ENCODE measurements at places on chromosomes 4 and X.

DNA sequence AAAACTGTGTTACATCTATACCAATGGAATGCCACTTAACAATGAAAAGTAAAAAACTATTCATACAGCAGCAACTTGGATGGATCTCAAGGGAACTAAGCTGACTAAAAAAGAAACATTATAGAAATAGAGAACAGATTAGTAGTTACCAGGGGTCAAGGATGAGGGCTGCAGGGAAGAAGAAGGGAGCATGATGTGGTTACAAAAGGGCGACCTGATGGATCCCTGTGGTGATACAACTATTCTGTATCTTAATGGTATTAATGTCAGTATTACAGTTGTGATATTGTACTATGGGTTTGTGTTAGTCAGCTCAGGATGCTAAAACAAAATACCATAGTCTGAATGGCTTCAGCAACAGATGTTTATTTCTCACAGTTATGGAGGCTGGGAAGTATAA is 190.7 kb downstream of the ZNF674 start:
- no peak for DNase-seq

DNA sequence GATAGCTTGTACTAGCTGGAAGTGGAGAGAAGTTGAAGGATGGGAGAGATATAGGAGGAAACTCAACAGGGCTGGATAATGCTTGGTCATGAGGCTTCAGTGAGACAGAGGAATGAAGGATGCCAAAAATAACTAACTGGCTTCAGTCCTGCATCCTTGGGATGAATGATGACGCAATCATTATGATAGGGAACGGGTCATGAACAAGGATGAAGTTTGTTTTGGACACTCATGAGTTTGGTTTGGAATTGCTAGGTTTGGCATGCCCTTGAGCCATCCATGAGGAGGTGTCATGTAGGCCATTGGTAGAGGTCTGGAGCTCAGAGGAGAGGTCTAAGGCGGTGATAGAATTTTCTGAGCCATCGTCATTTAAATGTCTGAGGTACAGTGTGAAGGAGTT is 160.0 kb upstream of the NHS start:
- DNase-seq: no peak

DNA sequence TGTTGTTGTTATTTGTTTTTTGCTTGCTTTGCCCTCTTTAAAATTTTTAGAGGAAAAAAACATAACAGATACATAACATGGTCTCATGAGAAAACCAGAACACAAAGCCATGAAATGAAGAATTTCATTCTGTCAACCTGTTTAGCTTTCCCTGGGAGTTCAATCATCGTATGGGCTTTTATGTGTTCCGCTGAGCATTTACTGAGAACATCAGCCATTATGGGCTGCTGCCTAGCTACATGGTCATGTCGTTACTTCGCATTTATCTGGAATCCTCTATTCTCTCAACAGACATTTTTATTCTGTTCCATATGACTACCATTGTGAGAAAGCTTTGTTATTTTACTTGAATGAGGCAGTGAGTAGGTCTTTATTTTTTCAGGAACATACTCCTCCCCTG is 51.4 kb downstream of the NDST3 start:
- DNase-seq: no peak

- no peak for DNase-seq
Measured at GRCh38 chr4:123233136-123233768, 163.3 kb upstream of the SPRY1 start.

- no peak for DNase-seq
Measured at GRCh38 chr4:133151341-133151690, 2.2 kb downstream of the PCDH10 start.

- no peak for DNase-seq
Measured at GRCh38 chr4:142120921-142121320, 484.5 kb downstream of the IL15 start.

- no peak for DNase-seq
Measured at GRCh38 chr4:144582975-144583374, 63.0 kb upstream of the HHIP start.

GRCh38 chr4:108053251-108053711 is 63.6 kb downstream of the HADH start:
- no peak for DNase-seq

DNA sequence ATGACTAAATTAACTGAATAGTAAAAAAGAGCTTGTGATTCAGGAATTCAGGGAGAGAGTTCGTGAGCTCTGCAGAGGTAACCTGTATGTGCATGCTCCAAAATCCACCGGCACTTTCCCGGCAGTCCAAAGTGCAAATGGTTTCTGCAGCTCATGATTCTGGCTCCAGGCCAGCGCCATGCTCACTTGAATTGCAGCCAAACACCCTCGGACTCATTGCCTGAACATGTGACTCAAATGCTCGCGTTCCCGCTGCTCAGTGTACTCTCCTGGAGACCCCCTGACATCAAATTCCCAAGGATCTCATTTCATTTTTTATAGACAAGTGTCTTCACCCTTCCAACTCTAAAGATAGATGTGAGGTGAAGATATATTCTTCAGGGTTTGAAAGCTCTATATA is 44.1 kb upstream of the SH3RF1 start:
- DNase-seq: no peak

DNA sequence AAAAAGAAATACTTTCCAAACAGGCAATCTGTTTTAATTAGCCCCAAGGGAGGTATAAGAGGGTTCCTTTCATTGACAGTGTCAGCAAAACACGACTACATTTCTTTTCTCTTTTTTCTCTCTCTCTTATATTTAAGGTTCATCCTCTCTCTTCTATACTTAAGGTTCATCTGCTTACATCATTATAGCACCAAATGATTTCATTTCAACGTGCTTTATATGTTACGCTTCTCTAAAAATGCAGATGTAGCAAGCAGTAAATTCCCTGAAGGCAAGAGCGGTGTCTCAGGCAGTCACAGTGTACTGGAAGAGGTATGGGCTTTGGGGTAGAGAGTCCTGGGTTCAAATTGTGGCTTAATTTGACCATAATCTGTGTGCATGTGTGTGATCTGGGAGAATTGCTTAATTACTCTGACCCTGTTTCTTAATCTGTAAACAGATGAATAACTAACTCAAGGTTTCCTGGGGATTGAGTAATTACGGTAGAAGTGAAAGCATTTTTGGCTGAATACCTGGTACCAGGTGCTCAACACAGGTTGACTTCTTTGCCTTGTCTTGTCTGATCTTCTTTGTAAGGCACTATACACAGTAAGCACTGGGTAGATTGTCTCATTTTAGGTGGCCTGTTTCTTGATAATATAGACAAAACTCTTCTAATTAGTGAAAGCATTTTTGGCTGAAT is 180.8 kb downstream of the SPRY1 start:
- no peak for DNase-seq

DNA sequence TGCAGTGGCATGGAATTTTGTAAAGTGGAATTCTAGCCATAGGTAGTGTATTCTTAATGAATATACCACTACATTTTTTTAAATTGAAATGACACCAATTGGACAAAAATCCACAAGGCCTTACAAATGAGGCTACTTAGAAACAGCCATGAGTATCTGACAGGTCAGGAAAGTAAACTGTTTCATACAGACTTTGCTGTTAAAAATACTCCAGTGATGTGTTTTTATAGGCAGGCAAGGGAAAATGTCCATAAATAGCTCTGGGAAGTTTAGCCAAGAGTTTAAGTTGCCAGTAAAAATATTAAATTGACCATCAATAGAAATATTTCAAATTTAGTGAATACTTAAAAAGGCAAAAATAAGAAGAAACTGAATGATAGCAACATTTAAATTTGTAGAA is 41.8 kb upstream of the PDLIM5 start:
- no peak for DNase-seq

GRCh38 chr4:82785611-82786400 is 12.8 kb downstream of the SCD5 start:
- no peak for DNase-seq
